Hypothalamus (tissue), 51 donors: ENCODE measurements at places on chromosomes 16 and 17.

- no peak for DNase-seq
Measured at GRCh38 chr17:6279659-6280058, 155.3 kb downstream of the AIPL1 start.

DNA sequence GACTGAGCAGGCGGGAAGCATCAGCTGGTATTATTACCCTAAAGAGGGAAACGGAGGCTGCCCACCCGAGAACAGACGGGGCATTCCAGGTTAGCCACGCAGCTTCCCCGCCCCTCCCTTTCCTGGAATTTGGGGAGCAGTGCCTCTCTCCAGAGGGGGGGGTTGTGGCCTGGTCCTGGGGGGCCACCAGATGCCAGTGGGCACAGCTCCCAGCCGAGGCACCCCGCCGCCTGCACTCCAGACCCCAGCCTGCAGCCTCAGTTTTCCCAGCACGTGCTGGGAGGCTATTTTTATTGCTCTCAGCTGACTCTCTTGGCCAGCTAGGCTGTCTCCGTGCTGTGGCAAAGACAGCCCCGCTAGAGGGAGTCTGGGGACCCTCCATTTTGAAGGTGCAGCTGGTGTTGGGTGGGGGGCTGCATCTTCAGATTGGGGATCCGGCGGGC, 62.7 kb upstream of the GSE1 start:
- DNase-seq = no peak

DNA sequence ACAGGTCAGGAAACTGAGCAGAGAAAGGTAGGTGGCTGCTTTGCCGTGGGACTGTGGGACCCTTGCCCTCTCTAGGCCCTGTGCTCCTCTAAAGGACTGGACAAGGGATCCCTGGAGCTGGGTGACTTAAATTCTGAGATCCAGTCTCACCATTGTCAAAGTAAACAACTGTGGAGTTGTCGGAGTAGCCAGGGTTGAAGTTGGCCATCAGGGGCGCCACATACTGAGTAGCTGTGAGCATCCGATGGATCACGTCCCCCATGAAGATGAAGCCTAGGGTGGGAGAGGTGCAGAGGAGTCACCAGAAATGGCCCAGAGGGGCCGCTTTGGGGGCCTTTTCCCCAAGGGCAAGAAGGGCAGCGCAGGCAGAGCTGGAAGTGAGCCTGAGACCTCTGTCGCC, 43.5 kb downstream of the PLXDC1 start:
- DNase-seq = no peak

DNA sequence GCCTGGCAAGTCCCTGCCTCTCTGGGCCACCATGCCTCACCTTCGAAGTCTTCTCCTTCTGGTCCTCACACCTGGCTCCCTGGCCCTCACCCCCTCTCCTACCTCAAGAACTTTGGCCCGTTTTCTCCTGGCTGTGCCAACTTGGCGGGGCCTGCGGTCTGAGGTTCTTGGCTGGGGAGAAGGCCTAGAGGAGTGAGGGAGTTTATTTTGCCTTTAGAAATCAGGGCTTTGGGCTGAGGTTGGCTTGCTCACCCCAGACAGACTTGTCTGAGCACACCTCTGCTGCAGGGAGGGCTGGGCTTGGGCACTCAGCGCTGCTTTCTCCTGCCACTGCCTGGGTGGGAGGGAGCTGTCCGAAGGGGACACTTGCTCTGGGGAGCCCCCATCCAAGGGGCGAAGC, 23.3 kb upstream of the TAC4 start:
- DNase-seq = no peak

DNA sequence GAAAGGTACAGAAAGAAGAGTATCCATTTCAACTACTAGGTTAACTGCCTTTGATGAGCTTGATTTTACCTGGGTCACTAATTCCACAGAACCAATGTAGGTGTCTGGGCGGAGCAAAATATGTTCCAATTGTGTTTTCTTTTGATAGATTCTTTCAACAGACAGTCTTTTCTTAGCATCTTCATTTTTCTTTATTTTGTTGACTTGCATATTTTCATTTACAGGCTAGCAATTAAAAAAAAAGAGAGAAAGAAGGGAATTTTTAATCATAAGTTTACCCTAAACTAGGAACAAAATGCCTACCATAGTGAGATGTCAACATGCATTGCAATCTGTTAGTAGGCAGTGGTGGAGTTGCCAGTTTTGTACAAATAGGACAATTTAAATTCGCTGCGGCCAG, 1.0 kb downstream of the TOP2A start:
- DNase-seq = no peak

- DNase-seq = no peak
Measured at GRCh38 chr16:50688083-50688482, 5.3 kb upstream of the NOD2 start.

DNA sequence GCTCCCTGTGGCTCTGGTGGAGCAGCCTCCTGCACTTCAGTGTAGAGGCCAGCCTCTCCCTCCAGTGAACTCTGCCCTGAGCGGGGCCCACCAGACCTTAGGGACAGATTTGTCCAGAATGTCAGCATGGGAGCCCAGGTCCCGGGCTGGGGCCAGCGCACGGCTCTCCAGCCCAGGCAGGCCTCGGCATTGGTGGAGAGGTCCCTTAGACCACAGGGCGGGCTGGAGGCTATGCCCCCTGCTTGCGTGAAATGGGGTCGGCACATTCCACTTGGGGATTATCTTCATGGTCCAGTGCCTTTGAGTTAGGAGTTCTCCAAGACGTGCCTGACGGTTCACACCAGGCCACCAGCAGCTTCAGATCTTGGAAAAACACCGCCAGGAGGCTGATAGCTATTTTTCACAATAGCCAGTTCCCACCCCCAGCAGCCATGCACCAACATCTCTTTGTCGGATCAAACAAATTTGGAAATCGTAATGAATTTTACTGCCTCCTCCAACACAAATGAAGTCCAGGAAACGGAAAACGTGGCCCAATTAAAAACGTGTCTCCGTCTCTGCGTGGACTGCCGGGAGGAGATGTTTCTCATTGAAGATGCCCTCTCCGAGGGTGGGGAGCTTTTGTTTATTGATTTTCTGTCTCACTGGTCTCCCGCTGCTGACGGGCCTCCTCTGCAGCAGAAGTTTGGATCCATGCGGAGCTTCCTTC, 110.0 kb upstream of the CIBAR2 start:
- no peak for DNase-seq

DNA sequence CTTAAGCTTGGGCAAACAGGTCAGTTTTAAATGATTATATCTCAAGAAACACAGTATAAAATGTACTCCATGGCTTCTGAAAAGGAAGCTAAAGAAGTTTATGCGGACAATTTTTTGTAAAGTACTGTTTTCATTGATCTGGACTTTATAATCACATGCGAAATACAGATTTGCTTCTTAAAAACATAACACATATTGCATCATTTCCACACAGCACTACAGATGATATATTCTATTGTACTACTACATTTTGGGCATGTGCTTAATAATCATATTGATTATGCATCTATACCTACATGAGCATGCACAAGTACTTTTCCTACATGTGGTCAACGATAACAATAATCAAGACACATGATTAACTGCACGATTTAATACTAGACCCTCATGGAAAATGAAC, 22.5 kb downstream of the TRIM37 start:
- no peak for DNase-seq

DNA sequence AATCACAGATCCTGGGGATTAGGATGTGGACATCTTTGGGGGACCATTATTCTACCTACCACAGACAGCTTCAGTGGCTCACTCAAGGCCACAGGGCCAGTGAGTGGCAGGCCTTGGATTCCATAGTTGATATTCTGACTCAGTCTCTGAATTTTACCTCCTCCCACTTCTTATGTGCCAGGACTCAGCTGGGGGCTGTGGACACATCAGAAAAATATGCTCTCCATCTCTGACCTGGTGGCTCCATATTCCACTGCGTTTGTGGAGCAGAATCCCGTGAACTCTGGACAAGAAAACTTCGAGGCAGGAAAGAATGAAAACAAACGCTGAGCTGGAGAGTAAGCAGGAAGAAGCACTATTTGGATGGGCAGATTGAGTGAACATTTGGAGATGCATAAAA, 301.8 kb upstream of the MAF start:
- no peak for DNase-seq

GRCh38 chr16:55035029-55035428, 104.4 kb downstream of the IRX5 start:
- no peak for DNase-seq

GRCh38 chr16:8632675-8633182, 11.2 kb downstream of the METTL22 start:
- no peak for DNase-seq

GRCh38 chr17:61678339-61678738, 87.3 kb upstream of the NACA2 start:
- no peak for DNase-seq

GRCh38 chr16:24135624-24136565, 120.2 kb upstream of the CACNG3 start:
- DNase-seq = no peak
